ENCODE measurements at places on chromosomes 1 and 21.

- no peak for DNase-seq
Observed at GRCh38 chr1:62998845-62999649, 215.1 kb downstream of the ATG4C start.

DNA sequence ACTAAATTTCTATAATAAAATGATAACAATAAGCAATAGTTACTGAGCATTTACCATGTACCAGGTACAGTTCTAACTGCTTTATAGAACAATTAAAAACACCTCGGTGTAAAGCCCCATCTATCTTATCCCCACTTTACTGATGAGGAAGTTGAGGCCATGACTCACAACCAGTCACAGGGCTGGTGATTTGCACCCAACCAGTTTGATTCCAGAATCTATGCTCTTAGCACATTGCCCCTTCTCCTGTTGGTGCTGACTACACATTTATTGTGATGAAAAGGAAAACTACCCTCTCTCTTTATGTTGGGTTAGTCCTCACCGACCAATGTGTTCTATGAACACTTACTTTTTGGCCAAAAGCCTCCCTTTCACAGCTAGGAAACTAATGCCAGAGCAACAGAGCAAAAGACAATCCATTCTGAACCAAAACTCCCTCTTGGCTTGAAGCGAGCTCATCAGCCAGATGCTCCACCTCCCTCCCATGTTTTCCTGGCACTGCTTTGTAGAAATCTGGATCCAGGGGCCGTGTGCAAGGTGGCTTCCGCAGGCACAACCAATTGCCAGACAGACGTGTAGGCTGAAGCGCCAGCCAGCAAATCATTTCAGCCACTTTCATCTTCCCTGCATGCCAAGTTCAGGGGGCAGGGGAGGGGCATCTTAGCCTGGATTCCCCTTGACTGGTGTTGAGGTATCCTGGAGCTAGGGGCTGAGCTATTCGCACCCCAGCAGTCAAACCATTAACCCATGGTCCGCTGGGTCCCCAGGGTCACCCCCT, 32.0 kb upstream of the SLC30A1 start:
- DNase-seq: no peak

DNA sequence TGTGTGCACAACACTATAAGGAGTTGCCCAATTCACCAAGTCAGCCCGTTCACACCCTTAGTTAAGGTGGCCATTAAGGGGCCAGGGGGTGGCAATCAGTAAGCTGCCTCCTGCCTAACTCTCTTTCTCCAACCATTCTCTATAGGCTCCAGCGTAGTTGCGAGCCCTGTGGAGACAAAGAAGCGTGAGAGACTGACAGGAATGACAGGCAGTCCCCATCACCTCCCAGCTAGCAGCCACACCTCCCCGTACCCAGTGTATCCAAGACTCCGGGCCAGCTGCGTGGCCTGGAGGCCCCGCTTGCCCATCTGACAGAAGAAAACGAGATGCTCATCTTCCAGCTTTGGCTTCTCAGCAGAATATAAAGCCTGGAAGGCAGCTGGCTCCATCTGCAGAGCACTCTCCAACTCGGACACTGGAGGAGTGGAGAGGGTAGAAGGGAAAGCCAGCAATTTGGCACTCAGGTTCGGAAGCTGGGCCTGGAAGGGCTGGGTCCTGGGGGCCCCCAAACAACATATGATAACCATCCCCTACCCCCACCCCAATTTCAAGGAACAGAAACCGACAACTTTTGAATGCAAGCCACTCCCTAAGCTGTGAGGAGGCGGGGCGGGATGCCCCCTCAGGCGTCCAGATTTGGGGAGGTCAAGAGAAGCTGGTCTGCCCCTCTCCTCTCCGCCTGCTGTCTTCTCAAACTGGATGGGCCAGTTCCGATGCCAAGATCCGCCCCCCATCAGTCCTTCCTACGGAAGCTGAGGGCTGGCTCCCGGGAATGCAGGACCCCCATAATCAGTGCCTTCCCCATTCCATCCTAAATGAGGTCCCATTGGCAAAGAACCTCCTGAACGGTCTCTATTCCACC, 872 bp downstream of the TSTD1 start:
- no peak for DNase-seq

DNA sequence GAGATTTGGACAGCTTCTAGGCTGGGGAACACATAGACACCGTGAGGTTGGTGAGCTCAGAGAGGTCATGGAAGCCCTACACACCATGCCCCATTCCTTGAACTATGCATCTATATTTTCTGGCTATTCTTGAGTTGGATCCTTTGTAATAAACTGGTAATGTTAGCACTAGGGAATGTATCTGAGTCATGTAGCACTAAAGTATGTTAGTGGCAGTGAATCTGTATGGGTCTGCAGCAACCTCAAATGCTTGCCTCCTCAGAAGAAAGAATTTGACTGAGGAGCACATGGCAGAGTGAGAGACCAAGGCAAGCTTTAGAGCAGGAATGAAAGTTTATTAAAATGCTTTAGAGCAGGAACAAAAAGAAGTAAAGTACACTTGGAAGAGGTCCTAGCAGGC, 43.7 kb upstream of the LRRC7 start:
- DNase-seq: no peak

DNA sequence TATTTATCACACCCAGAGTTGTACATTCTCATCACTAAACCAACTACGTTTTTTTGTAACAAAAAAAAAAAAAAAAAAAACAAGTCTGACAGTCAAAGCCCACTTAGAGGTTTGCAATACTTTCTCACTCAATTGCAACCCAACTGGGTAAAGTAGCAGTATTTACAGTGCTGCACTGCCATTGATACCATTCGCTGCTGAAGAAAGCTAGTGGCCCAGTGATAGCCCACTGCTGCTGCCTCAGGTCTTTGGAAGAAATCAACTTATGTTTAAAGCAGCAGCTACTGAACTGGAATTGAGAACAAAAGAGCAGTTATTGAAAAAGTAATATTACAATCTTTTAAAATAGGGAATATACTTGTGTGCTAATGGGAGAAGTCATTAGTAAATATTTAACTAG, 2.7 kb downstream of the HNRNPU start:
- no peak for DNase-seq

GRCh38 chr1:41580520-41581172, 96.2 kb upstream of the EDN2 start:
- DNase-seq: no peak

DNA sequence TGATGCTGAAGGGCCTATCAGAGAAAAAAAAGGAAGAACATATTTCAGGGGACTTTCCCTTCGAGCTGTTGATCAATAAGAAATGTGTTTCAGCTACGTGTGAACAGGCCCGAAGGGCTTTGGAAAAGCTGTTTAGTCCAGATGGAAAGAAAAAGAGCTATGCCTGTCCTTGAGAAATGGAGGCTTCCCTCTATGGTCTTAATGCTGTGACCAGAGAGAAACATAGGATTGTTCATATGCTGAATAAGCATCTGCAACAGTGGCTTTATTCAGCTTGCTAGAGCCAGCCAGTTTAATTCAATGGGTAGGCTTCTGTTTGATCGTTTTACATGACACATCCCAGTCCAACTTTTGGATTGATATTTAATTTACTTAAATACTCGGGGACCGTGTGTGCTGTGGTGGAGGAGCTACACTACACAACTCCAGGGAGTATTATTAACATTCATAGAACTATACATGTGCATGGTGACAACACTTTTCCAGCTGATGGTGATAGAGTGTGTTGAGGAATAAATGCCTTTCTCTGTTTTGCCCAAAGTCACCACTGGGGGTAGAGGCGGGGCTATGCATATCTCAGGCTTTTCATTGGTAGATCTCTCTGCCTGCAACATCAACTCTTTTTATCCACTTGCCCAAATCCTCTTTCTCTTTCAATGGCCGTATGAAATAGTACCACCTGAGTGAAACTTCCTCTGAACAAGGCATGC, 106.7 kb upstream of the C8B start:
- no peak for DNase-seq

GRCh38 chr21:18449605-18450550, 46.3 kb upstream of the TMPRSS15 start:
- no peak for DNase-seq

All from ACHN (cell line).